T follicular helper cell (primary cell): ENCODE measurements at places on chromosomes 3 and 15.

GRCh38 chr3:113676261-113676660 lies 20.2 kb downstream of the USF3 start:
- no peak for DNase-seq

GRCh38 chr15:36358523-36358922 lies 220.9 kb upstream of the CDIN1 start:
- no peak for DNase-seq

DNA sequence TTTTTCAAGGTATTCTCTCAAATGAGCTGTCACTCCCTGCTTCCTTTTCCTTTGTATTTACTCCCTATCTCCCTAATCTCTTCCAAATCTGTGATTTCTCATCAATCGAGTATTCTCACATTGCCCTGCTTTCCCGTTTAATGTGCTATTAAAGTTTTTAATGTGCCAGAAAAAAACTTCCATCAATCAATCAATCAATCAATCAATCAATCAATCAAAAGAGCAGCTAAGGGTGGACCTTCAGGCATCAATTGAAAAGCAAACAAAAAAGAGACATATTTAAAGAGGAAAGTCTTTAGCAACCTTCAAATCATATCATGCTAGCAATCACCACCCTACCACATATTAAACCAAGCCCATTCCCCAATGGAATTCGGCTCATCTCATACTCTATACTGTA lies 58.9 kb downstream of the SATB1 start:
- no peak for DNase-seq

DNA sequence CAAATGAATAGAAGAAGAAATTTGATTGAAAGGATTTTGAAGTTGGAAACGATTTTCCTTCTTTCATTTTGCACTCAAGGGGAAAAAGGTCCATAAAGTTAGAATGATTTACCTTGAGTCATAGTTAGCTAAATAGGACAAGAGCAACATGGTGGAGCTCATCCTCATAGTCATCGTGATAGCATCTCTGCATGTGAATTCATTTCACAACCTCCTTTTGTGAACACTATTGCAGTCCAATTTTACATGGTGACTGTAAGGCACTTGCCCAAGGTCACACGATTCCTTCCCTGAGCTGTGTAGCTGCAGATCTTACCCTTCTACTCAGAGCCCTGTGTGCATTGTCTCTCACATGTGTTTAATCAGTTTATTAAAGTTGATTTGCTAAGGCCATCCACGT lies 359.8 kb upstream of the C2CD4B start:
- no peak for DNase-seq

DNA sequence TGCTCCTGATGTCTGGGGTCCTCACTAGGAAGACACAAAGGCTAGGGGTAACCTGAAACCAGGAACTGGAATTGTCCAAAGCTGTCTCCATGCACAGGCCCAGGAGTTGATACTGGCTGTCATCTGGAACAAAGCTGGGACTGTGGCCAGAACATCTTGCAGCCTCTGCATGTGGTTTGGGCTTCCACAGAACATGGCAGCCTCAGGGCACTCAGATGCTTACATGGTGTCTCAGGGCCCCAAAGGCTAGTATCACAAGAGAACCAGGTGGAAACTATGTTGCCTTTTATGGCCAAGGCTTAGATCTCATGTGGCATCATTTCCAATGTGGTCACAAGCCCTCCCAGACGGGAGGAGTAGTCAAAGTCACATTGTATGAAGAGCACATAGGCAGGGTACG lies 335.2 kb upstream of the TRIM42 start:
- no peak for DNase-seq

DNA sequence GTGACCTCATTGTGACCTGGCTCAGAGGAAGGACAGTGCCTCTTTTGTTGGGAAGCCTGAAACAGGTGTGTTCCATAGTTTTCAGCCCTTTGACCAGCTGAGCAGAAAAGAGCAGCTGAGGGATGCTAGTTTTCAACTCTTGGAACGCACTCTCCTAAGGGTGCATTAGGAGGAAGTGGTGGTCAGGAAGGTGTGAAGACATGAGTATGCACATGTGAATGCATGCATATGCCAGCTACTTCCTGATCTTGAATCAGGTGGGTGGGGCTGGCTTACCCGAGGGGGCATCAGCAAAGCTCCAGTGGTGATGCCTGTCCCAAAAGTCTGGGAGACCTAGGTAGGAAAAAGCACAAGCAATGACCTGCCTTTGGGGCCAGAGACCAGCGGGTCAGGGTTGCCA lies 23.3 kb upstream of the CEMIP start:
- no peak for DNase-seq

DNA sequence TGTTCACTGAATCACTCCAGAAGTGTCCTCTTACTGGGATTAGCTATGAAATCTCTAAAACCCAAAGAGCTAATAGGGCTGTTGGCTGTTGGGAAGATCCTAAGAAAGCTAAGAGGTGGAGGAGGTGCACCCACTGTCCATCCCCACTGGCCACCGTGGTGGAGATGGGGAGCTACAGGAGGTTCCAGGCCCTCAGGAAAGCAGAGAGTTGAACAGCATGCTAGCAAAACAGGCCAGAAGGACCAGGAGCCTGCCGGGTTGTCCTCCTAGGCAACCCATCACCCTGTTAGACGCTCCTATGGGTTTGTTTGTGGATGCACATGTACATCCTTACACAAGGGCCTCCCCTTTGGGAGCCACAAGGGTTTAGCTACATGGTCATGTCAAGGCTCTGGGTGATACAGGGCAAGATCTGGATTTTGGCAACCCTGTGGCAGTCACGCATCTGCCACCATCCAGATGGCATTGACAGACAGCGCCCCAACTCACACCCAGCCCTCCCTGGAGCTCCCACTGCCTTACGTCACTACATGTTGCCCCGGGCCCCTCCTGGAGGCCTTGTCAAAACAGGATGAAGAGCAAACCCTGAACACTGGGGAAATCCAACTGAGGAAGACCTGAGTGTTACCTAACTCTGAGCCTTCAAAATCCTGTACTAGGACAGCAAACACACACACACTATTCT lies 208.1 kb downstream of the SLCO3A1 start:
- DNase-seq: no peak

GRCh38 chr3:177683586-177683985 lies 486.3 kb upstream of the TBL1XR1 start:
- DNase-seq: no peak

DNA sequence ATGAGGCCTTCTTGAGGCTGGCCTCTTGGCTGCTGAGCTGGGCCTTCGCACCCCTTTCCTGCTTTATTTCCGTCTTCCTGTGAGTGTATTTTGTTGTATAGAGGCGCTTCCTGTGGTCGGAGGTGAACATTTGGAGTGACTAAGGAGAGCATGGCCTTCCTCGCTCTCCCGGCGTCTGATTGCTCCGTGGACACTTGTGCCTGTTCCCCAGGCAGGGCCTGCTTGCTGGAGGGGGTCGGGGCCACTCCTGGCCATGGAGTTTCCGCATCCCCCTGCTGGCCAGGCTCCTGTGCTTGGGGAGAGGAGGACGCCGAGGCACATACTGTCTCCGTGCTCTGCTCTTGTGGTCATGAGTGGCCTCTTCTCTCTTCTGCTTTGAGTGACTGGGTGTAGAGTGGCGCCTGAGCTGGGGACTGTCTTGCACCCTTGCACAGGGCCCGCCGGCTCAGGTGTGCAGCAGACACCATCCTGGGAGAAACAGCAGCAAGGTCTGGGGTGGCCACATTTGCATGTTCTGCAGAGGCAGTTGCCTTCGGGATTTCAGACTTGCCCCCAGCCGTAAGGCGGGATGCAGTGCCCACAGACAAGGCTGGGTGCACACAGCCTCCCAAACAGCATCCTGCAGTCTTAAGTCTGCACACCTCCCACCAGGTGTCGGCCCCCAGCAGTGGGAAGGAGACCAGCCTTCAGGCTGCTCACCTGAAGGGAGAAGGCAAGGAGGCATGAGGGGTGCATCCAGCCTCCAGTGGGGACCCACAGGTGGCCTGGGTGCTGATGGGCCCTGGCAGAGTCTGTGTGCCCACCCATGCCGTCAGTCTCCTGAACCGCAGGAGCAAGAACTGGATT lies 16.4 kb downstream of the KLF13 start:
- DNase-seq: no peak

DNA sequence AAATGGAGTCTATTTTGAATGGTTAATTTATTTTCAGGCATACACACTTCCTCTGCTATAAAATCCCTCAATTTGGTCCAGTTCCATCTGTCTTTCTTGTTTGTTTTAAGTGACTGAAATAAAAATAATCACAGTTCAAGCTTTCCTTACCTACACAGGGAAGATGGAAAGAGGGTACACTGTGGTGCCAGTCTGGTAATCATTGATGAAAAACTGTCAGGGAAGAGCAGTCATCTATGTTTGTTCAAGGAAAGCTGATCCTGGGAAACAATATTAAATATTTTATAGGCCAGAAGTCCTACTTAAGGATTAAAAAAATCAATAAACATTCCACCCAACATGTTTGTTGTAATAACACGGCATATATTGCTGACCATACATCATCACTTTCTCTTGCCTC lies 115.2 kb upstream of the KCNMB2 start:
- DNase-seq: no peak

DNA sequence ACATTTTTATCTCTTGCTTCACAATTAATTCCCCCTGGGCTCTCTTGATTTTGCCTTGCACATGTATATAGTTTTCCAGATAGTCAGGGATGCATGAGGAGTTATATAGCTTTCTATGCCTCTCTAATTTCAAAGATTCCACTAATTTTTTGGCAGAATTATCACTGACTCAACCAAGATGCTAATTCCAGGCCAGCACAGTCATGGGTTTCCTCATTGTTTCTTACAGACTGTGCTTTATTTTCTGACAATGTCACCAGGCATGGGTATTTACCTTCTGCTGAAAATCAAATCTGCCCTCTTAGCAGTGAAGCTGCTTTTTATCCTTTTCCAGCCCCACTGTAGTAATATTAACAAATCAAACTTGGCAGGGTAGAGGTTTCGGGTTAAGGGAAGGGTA lies 1520.6 kb upstream of the CADM2 start:
- no peak for DNase-seq

- DNase-seq: no peak
Measured at GRCh38 chr3:188054541-188054940, 99.4 kb upstream of the LPP start.

DNA sequence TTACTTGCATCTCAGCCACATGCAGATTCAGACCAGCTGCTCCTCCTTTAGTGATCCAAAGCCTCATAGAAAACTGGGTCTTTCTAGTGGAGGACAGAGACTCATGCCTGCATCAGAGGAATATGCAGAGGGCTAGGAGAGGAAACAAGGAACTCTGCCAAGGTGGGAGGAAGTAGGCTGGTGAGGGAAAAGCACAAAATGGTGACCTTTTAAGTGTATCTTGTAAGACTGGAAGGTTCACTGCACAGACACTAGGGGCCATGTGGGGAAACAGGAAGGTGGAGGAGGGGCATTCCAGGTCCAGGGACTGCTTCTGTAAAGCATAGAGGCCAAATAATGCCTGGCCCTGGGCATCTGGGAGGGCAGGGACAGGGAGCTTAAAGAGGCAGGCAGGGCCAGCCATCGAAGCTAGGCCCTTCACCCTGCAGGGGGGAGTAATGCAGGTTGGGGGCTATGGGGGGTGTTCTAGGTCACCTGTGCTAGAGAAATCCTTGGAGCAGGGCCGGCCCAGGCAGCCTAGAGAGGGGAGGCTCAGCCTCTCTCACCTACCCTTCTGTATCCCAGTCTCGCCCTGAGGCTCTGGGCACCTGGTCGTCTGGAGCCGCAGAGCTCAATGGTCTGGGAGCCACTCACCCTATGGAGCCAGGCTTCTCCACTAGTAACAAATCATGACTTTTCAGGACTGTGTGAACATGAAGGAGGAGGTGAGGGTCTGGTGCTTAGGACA lies 117.7 kb downstream of the DNAJB8 start:
- DNase-seq: no peak

- DNase-seq: no peak
Measured at GRCh38 chr3:81916890-81917289, 155.4 kb upstream of the GBE1 start.

- DNase-seq: no peak
Measured at GRCh38 chr15:64856429-64857145, 14.9 kb downstream of the PLEKHO2 start.

DNA sequence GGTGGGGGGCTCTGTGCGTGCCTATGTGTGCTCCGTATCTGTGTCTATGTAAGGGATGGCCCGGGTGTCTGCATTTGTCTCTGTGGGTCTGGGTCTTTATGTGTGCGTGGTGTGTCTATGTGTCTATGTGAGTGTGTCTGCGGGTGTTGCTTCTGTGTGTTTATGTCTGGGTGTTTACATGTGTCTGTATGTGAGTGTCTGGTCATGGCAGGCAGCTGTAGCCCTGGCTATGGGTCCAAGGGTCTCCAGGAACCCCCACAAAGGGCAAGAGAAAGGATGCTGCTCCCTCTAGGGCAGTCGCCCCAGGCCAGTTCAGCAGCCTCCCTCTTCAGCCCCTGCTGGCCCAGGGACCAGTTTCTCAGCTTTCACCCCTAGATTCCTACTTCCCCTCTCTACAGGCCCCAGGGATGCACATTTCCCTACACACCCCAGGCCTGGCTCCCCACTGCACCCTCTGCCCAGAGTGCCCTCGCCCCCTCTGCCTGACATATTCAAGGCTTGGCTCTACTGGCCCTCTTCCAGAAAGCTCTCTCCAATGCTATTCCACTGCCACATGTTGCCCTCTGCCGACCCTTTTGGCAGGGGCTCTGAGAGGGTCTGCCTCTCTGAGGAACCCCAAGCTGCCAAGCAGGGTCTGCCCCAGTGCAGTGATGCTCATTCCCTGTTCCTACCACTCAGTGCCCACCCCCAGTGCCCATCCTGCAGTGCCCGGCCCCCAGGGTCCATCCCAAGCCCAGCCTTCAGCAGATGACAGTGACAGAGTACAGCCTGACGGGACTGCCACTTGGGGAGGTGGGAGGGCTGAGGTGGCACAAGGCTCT lies 1.0 kb upstream of the MYL3 start:
- no peak for DNase-seq

DNA sequence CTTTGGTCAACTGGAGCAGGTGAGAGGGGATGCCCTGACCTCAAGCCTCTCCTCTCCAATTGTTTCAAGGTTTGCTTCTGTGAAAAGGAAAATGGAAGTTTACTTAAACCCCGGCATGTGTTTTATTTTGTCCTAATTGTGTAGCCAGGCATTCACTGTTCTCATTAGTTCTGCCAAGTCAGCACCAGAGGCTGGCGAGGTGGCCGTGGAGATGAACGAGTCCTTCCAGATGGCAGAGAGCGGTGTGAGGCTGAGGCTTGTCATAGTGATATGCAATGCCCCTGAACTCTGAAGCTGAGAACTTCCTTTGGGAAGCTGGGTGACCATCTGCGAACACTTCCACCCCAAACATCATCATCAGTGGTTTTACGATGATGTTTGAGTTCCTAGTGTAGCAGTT lies 199.6 kb downstream of the TJP1 start:
- no peak for DNase-seq

DNA sequence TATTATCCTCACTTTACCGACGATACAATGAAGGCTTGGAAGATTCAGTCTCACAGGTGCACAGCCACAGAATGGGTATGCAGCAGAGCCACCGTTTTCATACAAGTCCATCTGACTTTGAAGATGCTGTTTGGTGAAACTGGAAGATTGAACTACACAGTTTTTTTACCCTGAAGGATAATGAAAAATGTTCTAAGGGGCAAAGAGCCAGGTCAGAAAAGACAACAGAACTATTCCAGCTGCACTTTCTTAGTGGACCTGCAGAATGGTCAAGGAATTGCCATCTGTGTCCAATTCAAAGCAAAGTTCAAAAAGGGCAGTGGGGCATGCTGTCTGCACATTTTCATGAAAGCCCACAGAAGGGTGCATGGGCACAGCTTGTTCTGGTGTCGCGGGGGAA lies 127.6 kb upstream of the PDZRN3 start:
- DNase-seq: no peak
